ENCODE measurements at places on chromosomes 2 and 18.

DNA sequence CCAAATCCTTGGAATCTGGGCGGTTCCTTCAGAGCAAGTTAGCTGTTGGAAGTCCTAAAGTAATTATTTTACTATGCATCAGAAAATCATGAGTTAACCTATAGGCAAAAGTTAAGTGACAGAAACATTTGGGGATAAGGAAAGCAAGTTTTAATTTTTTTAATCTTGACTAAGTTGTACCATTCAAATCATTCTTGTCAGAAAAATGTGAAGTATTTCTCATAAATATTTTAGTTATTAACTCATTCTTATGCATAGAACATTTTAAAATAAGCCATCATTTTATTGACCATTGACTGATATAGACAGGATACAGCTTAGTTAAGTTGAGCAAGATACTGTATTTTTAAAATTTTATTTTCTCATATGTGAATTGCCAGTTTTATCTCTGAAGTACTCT is 98.2 kb upstream of the FOSL2 start:
- DNase-seq = no peak

DNA sequence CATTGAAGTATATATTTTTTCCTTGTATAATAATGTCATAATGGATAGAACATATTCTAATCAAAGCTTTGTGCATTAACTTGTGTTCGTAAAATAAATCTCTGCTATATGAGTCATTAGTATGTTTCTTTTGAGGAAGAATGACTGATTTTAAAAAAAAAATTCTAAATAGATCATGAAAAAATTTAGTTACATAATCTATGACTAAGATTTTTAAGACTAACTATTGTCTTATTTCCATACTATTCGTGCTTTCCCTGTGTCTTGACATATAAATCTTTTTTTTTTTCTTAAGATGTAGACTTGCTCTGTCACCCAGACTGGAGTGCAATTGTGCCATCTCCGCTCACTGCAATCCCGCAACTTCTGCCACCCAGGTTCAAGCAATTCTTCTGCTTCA is 226.1 kb downstream of the DSEL start:
- DNase-seq = no peak

DNA sequence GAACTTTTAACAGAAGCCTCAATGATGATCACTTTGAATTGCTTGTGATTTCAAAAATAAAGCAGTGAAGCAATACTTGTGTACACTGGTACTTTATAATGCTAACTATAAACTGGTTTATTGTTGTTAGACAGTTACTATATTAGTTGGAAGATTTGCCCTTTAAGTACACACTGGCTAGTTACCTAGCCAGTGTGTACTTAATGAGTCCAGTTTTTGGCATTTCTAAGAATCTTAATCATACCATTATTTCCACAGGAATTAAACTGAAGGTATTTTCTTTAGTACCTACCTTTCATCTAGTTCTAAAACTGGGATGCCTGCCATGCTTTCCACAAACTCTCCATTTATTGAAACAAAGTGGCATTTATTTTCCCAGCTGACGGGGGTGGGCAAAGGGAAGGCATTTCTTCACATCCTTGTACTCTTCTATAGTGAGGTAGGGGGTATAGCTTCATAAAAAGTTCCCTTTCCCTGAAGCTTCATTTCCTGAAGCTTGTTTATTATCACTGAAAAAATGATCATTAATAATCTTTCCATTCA is 49.9 kb downstream of the UGP2 start:
- no peak for DNase-seq

DNA sequence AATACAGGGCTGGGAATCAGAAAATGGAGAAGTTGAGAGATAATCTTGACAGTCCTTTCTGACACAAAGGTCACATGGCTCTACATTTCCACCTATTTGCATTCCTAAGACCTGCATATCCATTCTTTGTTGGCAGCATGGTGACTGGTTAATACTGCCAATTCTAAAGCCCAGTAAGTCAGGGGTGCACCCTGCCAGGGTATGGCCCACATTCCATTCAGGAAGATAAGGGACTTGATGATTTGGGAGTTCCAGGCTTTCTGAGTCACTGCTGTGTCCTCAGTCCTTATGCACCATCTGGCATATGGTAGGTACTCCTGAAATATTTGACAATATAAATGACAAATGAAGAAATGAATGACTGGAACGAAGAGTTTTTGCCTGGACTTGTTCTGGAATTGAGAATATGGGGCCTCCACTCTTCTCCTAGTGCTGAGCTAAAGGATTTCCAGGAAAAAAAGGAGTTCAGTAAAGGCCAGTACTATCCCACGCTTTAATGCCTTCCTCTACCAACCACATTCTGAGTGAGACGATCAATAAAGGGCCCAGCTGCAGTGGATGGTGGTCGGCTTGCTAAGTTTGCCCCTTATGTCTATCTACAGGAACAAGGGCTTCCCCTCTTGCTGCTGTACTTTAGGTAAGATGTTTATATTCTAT is 31.7 kb upstream of the EIF2AK3 start:
- no peak for DNase-seq

DNA sequence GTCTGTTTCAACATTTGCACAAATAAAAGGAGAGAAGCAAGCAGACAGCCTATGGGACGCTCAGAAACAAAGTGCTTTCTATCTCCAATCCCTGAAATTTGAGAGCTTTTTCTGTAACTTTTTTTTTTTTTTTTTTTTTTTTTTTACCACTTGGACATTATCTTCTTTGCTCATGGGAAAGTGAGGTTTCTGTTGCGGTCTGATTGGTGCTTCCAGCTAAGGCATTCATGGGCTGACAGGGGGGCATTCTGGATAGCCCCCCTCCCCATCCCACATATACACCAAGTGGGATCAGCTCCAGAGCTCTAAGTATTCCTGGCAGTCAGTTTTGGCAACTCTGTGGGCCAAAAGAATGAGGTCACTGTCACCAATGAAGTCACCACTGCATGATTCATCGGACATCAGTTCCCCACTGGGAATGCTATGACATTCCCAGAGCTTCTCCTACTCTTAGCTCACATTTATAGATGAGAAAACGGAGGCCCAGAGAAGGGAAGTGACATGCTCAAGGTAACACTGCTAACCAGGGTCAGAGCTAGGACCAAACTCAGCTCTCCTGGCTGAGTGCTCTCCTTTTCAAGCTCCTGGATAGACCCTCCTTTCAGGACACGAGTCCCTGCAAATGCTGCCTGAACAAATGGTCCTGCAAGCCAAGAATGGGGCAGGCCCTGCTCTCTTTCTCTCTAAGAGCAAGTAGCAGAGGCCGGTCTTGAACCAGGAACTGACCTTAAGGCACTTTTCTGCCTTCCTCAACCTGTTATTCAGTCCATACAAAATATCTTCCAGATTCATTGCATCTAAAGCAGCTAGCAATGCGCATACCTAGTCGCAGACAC is 61.3 kb downstream of the TMEM247 start:
- no peak for DNase-seq

- DNase-seq = no peak
Observed at GRCh38 chr18:5064841-5065370, 132.2 kb downstream of the AKAIN1 start.

DNA sequence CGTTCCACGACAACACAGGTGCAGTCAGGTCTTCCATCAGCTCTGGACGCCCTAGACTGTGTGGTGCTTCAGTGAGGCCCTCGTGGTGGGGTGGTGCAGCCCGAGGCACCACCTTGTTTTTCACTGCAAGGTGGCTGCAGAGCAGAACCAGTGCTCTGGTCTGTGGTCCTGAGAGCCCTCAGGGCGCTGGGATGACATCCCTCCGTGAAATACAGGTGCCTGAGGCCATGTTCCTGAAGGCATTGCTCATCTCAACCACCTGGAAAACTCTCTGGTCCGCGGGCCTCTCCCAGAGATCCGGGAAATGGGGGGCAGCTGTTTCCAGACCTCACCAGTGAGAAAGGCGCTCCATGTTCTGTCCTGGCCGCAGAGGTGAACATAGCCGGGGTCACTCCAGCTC is 119.2 kb downstream of the ACOXL start:
- no peak for DNase-seq

- no peak for DNase-seq
Observed at GRCh38 chr2:10912796-10913455, 1.2 kb downstream of the KCNF1 start.

DNA sequence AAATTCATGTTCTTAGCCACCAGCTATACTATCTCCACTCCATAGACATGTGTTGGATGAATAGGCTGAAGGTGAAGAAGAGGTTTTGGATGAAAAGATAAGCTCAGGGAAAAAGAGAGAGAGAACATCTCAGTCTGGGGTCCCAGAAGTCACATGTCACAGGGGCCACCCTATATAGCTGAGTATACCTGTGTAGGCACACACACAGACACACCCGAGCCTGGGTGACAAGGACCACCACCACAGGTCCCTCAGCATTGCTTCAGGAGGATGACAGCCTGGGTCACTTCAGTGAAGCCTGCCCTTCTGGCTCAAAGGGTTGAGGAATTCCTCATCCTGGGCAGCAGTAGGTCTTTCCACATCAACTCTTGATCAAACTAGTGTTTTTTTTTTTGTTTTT is 56.2 kb downstream of the POLR1A start:
- no peak for DNase-seq

DNA sequence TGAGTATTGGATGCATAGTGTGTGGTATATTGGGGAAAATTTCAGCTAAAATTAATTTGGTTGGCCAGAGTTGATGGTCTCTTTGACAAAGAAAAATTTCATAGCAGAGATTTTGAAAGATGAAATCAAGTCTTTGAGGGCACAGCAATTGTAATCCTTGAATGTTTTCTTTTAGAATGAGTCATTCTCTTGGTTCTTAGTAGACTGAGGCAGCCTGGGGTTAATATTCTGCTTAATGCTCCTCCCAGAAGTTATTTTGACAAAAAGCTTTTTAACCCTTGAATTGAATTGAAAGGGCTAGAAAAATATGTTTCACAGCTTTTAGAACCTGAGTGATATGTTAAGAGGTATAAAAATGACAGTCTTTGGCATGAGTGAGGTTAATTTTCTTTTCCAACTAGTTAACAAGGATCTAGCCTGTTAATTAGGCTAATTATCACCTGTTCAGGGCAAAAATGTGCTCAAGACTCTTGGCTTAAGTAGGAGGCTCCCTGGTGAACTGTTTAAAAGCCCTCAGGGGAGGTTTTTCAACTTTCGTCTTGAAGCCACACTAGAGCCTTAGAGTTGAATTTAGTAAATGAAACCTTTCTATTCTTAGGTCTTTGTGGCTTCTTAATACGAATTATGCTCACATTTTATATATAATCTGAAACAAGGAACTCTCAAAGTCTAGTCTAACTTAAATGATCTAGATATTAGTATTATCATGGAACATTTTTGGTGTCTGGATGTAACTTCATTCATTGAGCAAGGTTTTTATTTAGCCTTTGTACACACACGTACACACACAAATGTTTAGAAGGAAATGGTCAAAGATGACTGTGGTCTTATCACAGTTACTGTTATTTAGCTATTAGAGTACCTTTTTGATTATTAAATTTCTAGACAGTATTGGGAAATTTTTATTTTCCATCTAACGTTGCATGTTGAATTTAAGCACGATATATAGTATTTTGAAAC is 272.5 kb downstream of the ZNF407 start:
- DNase-seq = no peak

DNA sequence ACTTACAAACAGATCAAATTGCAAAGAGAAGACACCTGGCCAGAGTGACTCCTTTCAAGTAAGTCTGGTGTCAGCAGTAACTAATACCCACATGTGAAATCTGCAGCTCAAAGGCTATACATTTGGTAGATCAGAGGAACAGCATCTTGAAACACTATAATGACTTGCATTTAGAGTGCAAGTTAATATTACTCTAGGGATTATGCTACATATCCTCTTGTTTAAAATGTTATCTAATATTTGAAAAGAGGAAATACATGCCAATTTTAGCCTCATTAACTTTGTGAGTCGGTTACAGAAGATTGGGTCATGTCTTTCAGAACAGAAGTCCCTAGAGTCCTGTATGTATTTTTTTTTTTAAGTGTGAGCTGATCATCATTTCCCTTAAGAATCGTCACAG is 15.2 kb downstream of the LANCL1 start:
- DNase-seq = peak; percentile 63

- no peak for DNase-seq
Observed at GRCh38 chr2:27442920-27443282, 720 bp downstream of the KRTCAP3 start.

DNA sequence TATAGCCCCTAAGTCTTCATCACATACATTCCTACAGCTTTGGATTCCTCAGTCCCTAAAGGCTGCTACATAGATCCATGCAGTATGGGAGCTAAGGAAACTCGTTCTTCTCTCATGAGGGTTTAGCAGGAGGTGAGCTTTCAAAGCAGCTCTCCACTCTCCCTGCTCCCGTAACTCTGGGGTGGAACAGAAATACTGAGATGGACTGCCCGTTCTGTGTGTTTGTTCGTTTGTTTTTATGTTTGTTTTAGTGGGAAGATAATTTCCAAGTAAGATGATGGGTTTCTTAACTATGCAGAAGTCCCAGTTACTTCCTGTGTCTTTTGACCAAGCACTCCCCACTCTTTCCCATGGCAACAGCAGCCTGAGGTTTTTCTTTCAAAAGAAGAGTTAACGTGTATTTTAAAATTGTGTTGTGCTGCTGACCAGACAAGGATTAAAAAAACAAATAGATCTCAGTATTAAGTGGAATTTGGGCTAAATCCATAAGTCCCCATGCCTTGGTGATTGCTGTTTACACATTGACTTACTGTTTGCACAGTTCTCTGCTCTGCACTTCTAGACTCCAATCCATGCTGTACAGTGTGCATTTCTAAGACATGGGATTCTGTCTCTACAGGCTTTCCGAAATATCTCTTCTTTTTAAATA is 156.4 kb upstream of the SH3BP4 start:
- no peak for DNase-seq

DNA sequence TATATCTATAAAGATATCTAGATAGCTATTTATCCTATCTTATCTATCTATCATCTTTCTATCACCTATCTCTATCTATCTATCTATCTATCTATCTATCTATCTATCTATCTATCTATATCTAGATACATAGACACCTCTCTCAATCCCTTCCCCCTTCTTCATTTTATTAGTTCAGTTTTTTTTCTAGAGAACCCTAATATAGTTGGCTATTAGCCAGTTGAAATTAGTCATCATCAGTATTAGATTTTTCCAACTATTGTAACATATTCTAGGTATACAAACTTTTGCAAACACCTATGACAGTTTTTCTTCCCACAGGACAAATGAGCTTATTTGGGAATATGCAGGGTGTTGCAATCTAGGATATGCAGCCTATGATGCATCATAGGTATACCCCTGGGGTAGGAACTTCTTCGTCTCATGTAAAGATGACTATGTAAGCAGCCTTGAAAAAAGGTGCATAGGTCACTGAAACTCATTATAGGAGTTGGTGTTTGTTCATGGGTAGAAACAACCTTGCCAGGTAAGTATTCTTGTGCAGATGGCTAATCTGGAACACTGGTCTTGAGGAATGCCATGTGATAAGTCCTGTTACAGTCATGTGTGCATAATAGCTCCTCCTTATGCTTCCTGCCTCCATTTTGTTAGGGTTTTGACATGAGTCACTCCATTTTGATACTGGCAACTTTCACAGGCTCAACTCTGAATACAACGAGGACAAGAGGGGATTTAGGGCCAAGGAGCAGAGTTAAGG is 160.7 kb upstream of the ZSWIM2 start:
- no peak for DNase-seq

GRCh38 chr2:82795446-82795845 is 1663.6 kb downstream of the SUCLG1 start:
- no peak for DNase-seq

- no peak for DNase-seq
Observed at GRCh38 chr2:128424406-128425171, 105.9 kb upstream of the HS6ST1 start.

GRCh38 chr2:74003494-74004211 is 18.9 kb downstream of the TET3 start:
- no peak for DNase-seq

Measured in NCI-H1436 treated with DMSO at 0.1 percent for 48 hours (cell line).